ENCODE measurements at places on chromosomes 1 and 21.

- DNase-seq: no peak
These were observed 132.5 kb upstream of the KAZN start for GRCh38 chr1:14466006-14466405.

- DNase-seq: no peak
These were observed 258.9 kb upstream of the SGIP1 start for GRCh38 chr1:66275083-66275482.

DNA sequence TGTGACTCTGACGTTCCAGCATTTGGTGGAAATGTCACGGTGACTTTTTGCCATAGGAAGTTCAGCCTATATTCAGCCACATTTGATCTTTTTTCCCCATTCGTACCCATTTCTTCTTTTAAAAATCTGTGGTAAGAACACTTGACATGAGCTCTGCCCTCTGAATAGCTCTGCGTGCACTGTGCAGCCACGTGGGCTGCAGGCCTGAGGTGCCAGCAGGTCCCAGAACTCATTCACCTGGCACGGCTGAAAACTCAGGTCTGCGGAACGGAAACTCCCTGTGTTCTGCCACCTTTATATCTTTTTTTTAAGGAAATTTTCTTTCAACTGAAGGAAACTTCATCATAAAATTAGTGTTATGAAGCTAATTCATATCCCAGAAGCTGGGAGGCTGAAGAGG, 28.6 kb downstream of the CEP104 start:
- DNase-seq: no peak

- no peak for DNase-seq
These were observed 62.4 kb downstream of the BACH1 start for GRCh38 chr21:29360799-29361765.

GRCh38 chr1:114234408-114235124, 80.9 kb upstream of the SYT6 start:
- no peak for DNase-seq

- no peak for DNase-seq
These were observed 18.8 kb downstream of the MYOG start for GRCh38 chr1:203066965-203067364.

- DNase-seq: no peak
These were observed 45.9 kb downstream of the SLC45A1 start for GRCh38 chr1:8363767-8364301.

- DNase-seq: no peak
These were observed 174.7 kb downstream of the NRIP1 start for GRCh38 chr21:14890141-14890540.

DNA sequence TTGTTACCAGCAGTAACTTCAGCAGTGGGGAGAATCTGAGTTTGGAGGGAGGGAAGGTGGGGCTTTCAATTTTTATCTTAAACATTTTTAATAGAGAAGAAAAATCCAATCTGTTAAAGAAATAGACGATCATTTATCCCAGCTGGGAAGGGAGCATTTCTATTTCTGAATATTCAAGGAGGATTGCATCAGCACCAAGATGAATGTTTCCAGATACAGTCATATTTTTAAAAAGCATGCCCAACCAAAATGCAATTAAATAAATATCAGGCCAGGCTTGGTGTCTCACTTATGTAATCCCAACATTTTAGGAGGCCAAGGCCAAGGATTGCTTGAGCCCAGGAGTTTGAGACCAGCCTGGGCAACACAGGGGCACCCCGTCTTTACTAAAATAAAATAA, 1.7 kb upstream of the ATP1A4 start:
- no peak for DNase-seq

GRCh38 chr1:175373786-175374623, 181.4 kb upstream of the KIAA0040 start:
- no peak for DNase-seq

DNA sequence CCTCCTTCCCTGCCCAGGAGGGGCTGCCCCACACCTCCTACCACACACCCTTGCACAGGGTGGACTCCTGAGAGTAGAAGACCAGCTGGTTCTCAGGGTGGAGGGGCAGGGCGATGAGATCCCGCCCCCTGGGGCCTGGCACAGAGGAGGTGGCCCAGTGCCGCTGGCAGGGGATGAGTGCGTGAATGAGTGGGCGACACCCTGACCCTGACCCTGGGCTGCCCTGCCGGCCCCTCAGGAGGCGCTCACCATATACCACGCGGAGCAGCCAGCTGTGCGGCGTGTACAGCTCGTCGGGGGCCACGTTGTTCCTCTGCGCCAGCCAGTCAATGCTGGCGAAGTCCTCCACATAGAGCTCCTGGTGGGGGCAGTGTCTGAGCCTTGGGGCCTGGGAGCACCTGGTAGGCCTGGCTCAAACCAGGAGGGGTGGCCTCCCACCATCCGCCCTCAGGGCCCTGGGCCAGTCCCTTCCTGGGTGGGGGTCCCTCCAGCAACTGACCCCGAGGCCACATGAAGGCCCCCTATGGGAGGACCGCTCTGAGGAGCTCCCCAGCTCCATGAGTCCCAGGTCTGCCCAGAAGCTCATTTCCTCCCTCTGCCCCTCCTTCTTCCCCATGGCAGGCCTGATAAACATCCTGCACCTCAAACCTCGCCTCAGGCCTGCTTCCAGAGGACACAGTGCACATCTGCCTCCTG, 13.0 kb downstream of the LSS start:
- no peak for DNase-seq

DNA sequence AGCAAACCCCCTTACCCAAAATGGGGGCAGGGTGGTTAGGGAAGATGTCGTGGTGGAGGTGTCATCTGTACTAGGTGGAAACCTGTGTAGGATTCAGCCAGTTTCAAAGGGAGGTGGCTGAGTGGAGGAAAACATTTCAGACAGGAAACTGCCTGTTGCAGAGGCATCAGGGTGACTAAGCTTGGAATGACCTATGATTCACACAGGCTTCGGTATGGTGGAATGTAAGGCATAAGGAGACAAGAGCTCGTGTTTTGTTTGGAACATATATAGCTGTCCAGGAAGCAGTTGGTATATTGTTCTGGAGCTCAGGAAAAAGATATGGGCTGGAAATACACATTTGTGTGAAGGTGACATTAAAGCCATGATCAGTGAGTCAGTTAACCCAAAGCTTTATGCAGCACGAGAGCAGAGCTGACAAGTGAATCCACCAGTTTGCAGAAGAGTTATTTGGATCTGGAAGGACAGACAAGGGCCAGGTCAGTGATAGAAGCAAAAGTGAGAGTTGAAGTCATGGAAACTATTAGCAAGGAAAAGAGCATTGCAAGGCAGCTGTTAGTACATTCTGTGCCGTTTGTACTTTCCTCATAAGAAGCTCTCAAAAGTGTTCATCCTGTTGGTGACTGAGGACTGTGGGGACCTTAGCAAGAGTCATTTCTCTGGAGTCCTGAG, 12.2 kb downstream of the UTP25 start:
- DNase-seq: no peak

- DNase-seq: no peak
These were observed 74.1 kb upstream of the IRF2BP2 start for GRCh38 chr1:234683861-234684632.

- no peak for DNase-seq
These were observed 87.9 kb downstream of the MATN1 start for GRCh38 chr1:30635391-30635975.
